ENCODE measurements at places on chromosomes 1 and 21.

DNA sequence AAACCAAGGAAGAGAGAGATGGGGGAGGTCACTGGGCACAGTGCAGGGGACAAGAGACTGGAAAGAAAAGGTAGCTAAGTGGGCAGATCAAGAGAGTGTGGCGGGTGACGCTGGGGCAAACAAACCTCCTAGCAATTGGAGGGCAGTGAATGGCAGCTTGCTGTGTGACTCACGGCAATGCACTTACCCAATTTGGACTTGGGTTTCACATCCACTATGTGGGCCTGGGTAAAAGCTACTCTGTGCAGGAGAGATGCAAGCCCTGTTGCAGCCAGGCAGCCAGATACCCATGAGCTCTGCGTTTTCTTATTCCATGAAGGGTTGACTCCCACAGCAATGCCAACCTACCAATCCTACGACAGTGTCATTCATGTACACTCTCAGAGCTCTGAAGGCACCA, 9.5 kb downstream of the PLXNA2 start:
- DNase-seq = no peak

GRCh38 chr1:25031966-25032667, 102.0 kb upstream of the RUNX3 start:
- DNase-seq = no peak

- no peak for DNase-seq
These were observed 23.8 kb downstream of the KNCN start for GRCh38 chr1:46527474-46528296.

GRCh38 chr1:201468844-201469644, at the start of gene PHLDA3:
Gene PHLDA3, minus strand, starts transcription at chr1:201469188. Its CDS starts 402 bp downstream, at chr1:201468786.
- DNase-seq = peak; percentile 85

- DNase-seq = no peak
These were observed at the start of gene PDE4B for GRCh38 chr1:65792669-65793358. Gene PDE4B, plus strand, starts transcription at chr1:65792895.

- no peak for DNase-seq
These were observed 119.8 kb upstream of the PTGFR start for GRCh38 chr1:78370779-78371482.

GRCh38 chr1:65467536-65467935, 47.1 kb downstream of the LEPR start:
- DNase-seq = no peak

GRCh38 chr1:16462773-16463330, 22.3 kb downstream of the NECAP2 start:
- DNase-seq = no peak

DNA sequence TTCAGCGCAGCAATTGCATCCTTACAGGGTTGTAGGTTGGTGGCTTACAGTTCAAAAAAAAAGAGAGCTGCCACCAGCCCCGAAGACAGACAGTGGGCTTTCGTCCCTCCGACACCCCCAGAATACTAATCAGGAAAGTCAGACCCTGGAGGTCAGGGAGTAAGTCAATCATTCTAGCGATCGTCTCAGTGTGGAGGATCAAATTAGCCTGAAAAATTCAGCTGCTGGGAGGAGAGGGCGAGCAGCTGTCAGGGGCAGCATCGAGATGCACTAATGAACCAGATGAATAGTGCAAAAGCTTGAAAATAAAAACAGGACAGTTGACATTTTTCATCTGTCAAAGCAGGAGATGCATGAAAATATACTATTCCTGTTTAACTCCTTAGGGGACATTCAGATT, 138.4 kb downstream of the NEK7 start:
- no peak for DNase-seq

DNA sequence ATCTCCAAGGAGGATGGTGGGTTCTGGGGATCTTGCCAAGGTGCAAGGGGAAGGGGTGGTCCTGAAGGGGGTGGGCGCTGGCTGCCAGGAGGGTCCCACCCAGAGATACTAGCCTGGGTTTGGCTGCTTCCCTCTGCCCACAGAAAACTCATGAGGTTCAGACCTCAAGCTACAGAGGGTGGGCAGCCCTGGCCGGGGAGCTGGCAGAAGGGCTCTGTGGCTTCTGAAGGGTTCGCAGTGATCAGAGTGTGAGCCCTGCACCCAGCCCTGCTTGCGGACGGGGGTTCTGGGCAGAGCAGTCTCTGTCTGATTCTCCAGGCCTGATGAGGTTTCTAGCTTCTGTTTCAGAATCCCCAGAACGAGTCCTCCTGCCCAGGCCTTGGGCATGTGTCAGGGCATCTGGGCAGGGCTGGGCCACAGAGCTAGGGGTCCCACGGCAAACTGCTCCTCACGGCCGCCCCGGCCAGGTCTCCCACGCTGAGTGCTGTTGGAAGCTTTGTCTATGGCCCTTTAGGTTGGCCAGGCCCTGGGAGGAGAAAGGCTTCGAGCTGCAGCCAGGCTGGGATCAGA, 635 bp upstream of the MMEL1 start:
- no peak for DNase-seq

- peak; percentile 88 for DNase-seq
These were observed 30.7 kb downstream of the ADAM30 start for GRCh38 chr1:119865627-119866026.

GRCh38 chr1:74835051-74835450, 102.1 kb downstream of the TYW3 start:
- peak; percentile 34 for DNase-seq

- DNase-seq = no peak
These were observed 451.1 kb downstream of the PCP4 start for GRCh38 chr21:40318371-40318770.

DNA sequence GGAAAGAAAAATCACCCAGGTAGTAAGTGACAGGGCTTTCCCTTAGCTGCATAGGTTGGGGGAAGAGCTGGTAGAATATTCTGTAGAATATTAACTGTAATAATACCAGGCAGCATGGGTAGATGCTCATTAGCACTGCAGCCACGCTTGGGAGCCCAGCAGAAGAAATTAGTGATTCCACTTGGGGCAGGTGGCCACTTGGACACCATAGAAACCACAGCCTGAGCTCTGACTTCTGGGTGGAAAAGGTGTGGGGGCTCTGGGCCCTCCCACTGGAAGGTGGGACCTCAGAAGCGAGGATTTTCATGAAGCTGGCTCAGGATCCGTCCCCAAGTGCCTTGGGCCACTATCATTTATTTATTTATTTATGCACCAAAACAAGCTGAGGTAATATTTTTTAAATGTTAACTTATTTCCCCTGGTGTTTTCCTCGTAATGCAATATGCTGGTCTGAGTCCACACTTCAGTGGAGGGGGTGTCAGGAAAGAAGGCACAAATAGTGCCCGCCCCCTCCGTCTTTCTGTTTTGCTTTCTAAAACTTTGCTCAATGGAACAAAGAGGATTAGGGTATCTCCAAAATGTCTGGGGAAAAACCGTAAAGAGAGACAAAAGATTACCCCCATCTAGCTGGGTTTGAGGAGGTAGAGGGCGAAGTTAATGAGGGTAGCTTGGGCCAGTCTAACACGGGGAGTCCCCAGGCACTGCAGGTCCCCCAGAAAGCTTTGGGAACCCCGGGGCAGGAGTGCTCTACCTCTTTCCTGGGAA, 75.2 kb upstream of the GADD45A start:
- DNase-seq = no peak

- DNase-seq = no peak
These were observed 324.8 kb downstream of the SMYD3 start for GRCh38 chr1:246182149-246182851.

DNA sequence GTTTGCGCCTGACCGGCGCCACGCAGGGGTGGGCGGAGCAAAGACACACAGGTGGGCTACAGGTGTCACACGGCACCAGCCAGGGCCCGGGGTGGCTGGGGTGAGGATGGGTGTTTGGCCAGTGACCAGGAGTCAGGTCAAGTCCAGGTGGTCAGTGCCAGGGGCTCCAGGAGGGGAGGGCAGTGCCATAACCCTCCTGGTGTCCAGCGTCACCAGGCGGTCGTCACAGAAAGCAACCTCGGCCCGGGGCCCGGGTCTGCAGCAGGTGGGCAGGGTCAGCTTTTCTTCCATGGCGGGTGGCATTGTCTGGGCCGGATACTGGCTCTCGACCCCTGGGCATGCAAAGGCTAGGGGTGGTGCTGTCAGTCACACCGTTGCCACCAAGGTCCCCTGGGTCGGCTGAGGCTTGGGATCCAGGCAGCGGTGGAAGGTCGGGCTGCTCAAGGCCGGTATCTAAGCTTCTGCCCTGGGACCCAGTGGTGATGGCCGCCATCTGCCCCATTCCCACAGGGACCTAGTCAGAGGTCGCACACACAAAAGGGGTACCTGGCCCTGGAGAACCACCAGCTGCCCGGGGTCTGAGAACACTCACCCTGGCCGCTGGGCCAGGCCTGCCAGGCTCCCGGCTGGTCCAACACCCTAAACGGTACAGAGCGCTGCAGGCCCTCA, 1.8 kb downstream of the FNDC10 start:
- DNase-seq = no peak

- no peak for DNase-seq
These were observed 38.1 kb downstream of the HHAT start for GRCh38 chr1:210366767-210367166.

GRCh38 chr1:226945858-226946245, 5.8 kb downstream of the COQ8A start:
- DNase-seq = no peak

DNA sequence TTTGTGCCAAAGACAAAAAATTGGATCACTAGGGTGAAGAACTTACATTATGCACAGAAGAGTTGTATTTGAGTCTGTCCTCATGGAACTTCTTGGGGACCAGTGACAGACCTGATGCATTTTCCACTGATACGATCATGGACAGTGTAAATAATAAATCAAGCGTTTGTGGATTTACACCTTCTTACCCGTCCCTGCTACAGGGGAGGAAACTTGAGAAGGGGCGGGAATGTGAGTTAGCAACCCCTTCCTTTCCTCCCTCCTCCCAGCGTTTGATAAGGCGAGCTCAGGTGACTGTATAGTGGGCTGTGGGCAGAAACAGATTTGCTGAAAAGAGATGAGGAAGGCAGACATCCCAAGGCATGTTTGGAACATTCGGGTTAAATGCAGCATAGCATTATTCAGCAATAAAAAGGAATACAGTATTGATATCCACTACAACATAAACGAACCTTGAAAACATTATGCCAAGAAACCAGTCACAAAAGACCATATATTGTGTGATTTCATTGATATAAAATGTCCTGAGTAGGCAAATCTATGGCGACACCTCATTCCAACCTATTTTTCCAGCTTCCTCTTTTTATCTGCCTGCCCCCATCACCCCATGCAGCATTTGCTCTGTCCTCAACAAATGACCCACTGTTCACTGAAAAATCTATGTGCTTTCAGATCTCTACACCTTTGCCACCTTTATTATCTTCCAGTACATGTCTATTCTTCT, 128.7 kb downstream of the ZZZ3 start:
- DNase-seq = no peak

GRCh38 chr1:31751822-31752241, 12.3 kb downstream of the ADGRB2 start:
- no peak for DNase-seq

DNA sequence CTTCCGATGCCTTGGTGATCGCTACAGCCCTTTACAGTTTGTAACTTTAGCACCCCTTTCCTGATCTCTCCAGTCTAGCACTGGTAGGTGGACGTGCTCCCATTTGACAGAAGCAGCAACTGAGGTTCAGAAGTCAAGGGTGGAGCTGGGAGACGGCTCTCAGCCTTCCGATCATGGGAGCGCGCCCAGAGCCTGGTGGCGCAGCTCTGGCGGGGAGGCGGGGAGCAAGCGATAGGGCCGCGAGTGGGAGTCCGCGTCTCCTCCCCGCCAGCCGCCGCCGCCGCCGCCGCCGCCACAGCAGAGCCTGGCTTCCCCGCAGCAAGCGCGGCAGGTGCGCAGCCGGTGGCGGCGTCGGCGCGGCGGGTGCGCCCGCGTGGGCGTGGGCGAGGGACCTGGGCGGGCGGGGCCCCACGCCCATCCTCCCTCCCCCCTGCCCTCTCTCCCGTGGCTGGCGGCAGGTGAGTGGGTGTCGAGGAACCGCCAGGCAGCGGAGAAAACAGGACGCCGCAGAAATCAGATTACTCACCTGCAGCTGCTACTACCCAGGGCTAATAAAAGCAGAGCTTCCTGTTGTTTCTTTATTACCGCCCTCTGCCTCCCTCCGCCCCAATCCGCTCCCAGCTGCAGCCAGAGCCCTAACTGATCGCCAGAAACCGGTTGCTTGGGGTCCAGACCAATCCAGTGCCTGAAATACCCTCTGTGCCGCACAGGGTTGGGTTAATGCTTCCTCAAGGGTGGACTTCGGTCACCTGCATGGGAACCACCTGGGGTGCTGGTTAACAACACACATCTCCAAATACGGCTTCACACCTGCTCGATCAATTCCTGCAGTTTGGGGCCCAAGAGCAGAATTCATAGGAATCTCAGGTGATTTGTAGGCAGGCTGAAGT, 60.2 kb upstream of the ID3 start:
- DNase-seq = no peak

All from AG04450 (cell line).